ENCODE measurements at places on chromosomes 16 and 17. TPM values are rescaled to one million over a fixed set of nuclear protein-coding genes. Genes with fewer than 3 reads are reported as not detected.
A peak's percentile ranks its signal among the peaks of the same experiment; 100 is the strongest.

The ODF4 gene
- polyA plus RNA-seq = not detected

The SPN gene
- polyA plus RNA-seq = 2.5 TPM

DNA sequence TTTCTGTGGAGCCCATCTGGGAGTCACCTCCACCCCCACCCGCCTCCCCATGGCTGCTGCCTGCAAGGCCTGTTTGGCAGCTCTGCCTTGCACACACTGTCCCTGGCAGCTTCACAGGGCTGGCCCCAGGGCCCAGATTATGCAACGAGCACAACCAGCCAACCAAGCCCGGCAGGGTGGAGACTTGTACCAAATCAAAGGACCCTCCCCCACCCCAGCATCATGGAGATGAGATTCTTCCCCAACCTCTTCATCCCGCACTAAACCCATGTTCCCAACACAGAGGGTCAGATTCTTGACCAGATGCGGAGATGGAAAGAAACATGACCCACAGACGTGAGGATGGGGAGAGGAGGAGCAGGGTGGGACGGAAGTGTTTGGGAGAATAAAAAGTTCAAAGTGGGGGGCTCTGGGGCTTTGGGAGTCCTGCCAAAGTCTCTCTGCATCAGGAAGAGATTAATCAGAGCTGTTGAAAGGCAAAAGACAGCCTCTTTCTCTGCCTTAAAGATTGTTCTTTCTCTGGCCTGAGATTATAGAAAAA is 3.8 kb downstream of the SMARCD2 start:
- no peak for DNase-seq

DNA sequence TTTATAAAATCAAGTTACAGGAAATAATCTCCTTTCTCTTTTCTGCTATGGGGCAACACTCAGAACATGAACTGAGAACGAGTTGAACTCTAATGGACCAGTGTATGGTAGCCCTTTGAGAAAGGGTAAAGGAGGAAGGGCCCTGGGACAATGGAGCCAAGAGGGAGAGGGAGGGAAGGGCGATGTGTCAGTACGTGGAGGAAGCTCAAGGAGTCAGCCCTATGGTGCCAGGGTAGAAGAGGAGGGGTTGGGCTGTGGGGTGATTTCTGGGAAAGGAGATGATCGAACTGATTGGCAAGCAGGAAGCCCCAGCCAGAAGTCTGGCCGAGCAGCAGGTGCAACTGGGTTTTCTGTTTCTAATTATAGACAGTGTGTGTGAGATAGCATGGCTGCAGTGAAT is 4.3 kb upstream of the WIPI1 start:
- DNase-seq = no peak

The ZNF48 gene
- polyA plus RNA-seq = 13.1 TPM

DNA sequence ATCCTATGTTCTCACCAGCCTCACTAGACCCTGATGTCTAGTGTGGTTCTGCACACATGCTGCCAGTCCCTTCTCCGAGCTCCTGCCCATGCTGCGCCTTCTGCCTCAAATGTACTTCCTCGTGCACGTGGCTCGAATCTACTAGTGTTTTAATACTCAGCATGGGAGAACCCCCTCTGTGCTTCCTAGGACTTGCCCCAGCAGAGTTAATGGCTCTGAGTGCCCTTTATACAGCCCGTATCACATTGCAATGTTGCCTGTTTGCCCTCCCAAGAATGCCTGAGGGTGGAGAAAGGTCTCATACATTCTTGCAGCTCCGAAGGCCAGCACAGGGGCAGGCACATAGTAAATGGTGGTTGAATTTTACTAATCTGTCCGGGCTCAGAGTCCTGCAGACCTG is 190.8 kb upstream of the NLRP1 start:
- no peak for DNase-seq

DNA sequence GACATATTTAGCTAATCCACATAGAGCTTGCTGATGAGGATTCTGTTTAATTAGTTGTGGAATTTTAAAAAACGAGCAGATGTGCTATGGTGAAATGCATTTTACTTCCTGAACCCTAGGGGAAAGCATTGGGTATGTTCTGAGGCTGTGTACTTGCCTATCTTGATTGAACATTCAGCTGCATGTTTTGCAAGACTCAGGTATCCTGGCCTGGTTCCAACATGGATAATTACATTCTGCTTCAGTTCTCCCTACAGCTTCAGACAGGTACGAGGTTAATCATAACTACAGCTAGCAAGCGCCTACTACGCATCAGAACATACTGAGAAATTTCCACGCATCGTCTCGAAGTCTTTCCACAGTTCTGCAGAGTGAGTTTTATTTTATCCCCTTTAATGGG is 77.0 kb downstream of the HS3ST2 start:
- no peak for DNase-seq

GRCh38 chr17:45172541-45173286 is 11.0 kb downstream of the HEXIM2 start:
- peak; percentile 67 for DNase-seq

GRCh38 chr17:6853764-6854442 is 22.4 kb upstream of the TEKT1 start:
- no peak for DNase-seq

Data from renal cortex interstitium (tissue), 15 donors.